ENCODE measurements at places on chromosomes 4 and X.

- DNase-seq = no peak
These were observed 834.7 kb downstream of the RAPGEF2 start for GRCh38 chr4:159937595-159937994.

DNA sequence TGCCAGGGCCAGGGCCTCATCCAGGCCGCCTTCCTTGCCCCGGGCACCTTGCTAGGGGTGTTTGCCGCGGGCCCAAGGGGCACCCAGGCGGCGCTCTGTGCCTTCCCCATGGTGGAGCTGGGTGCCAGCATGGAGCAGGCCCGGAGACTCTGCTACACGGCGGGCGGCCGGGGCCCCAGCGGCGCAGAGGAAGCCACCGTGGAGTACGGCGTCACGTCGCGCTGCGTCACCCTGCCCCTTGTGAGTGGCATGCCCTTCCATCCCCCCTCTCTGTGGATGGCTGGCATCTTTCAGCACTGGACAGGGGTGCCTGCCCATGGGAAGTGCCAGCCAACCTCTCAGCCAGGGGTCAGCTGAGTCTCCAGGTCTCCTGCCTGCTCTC, 3.6 kb downstream of the PLXNB3 start:
- DNase-seq = no peak

DNA sequence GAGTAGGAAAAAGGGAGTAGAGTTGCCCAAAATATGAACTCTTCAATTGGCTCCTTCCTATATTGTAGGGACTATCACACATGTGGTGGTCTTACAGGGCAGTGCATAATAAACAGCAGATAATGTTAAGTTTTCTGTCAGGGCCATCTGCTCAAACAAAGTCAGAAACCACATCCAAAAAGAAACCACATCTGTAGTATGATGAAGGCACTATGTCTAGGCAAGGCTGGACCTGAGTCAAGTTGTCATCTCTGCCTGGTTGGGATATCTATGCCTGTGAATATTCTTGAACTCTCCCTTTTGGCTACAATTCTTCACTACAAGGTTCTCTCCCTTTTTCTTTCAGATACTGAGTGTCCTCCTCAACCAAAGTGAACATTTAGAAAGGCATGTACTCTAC, 109.4 kb upstream of the C1GALT1C1 start:
- no peak for DNase-seq

GRCh38 chrX:83469551-83469950, 38.5 kb upstream of the POU3F4 start:
- DNase-seq = no peak

- no peak for DNase-seq
These were observed 378.7 kb downstream of the C4orf33 start for GRCh38 chr4:129474698-129475097.

GRCh38 chrX:8314881-8315280, 143.8 kb upstream of the VCX2 start:
- no peak for DNase-seq

GRCh38 chr4:105417624-105418023, 56.2 kb downstream of the PPA2 start:
- DNase-seq = no peak

DNA sequence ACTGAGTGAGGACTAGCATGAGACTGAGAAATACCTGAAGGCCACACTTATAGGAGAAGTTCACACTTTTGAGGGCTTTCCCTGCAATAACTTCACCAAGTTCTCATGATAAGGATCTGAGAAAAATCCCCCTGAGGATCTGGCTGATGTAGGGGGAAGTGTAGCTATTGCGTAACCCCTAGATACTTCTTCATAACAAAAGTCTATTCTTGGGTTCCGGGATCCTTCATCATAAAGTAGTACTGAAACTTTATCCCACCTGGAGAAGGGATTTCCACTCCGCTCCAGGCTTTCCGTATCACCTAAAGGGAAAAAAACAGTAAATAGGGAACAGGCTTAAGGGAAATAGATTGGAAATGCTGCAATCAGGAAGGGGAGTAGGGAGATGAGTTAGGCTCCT, 13.3 kb downstream of the USP27X start:
- DNase-seq = no peak

DNA sequence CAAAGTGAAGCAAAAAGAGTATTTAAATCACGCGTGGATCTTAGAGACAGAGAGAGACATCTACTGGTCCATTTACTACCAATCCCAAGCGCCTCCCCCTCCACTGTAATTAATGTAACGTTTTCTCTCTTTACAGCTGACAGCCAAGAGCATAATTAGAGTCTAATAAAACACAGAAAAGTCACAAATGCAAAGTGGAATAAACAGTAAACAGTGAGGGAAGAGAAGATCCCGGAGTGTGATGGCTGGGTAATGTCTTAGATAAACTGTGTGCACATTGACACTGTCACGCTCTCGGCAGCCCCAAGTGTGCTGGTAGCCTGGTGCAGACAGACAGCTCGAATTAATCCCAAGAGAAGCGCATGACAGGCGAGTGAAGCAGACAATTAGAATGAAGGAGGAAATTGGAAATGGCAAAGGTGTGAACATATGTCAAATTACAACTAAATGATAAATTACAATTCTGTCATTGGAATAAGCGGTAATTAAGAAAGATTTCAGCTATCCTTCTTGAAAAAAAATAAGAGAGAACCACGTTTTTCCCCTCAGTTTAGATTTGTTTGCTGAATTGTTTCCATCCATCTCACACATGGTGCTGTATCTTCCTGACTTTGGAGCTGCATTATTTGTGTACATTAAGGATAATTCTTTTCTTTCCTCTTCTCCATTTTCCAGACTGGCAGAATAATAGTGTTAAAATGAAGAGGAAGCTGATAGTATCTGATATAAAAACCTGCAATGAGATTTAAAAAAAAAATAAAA, 100.1 kb downstream of the CXXC4 start:
- DNase-seq = no peak

GRCh38 chr4:152979731-152980330, 43.7 kb downstream of the FHDC1 start:
- DNase-seq = no peak

DNA sequence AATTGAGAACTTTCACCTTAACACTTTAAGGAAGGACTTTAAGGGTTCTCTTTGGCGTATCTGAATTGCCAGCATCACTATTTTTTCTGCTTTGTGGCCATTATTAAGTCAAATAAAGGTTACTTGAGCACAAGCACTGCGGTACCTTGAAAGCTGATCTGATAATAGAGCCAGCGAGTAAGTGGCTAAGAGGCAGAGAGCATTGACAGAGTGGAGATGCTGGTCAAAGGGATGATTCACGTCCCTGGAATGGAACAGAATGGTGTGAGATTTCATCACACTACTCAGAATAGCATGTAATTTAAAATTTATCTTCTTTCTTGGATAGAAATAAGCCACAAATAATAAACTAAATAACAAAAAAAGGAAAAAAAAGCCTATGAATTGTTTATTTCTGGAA, 57.1 kb upstream of the NPFFR2 start:
- DNase-seq = no peak

DNA sequence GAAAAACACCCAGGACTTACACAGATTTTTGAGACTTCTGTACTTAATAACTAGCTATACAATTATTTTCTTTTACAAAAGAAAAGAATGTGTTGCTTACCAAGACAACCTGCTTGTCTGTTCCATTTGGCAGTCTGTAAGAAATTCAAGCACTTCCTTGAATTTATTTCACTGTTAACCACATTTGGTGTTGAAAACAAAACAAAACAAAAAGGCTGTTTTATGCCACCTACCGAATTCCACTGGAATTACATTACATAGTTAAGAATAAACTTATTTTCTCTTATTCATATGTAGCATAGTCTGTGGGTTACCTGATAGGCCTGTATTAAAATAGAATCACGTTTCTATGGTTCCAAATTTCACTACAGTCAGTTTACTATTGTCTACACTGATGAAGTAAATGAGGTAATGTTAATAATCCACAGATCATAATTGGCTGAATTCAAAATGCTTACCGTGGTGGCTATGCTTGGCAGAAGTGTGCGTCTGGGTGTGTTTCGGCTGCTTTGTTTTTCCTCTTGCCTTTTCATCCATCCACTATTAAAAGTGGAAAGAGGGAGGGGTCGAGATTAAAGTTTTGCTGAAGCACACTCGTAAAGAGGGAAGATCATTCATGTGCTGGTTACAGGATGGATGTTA, at the start of gene TLR1:
TLR1 (minus strand) TSS at position 138 of the 642 bp plus-strand sequence. CDS start 5,960 bp downstream, outside the sequence.
- DNase-seq = no peak

GRCh38 chr4:24363751-24364150, 220.6 kb downstream of the DHX15 start:
- DNase-seq = no peak

DNA sequence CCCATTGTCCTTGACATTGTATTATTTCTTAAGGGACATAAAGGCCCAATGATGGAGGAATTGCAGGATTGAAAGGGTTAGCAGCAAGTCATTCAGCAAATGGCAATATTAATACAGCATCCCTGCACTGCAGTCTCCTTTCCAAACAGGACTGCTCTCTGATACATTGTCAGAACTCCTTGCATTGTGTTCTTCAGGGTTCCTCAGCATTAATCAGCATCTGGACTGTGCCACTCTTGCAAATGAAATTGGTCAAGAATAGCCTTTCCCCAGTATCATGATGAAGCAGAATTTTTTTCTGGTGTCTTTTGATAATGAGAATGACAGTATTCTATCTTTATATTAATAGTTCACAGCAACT, 272.6 kb upstream of the HAND2 start:
- DNase-seq = no peak

Measured in mesothelial cell of epicardium (in vitro differentiated cells).